ENCODE measurements at places on chromosomes 7 and 10. TPM values are rescaled to one million over a fixed set of nuclear protein-coding genes. Genes with fewer than 3 reads are reported as not detected.

Gene PCDH15
- total RNA-seq: 1.2 TPM

Gene TMEM140
- 11.6 TPM for total RNA-seq

Gene ADIRF
- total RNA-seq: 790 TPM

- no peak for DNase-seq
Observed at GRCh38 chr7:147810269-147810668, 780.3 kb upstream of the C7orf33 start.

- DNase-seq: no peak
Observed at GRCh38 chr7:112420236-112420861, 29.9 kb upstream of the IFRD1 start.

GRCh38 chr10:116538456-116538855 is 7.3 kb upstream of the PNLIP start:
- no peak for DNase-seq

DNA sequence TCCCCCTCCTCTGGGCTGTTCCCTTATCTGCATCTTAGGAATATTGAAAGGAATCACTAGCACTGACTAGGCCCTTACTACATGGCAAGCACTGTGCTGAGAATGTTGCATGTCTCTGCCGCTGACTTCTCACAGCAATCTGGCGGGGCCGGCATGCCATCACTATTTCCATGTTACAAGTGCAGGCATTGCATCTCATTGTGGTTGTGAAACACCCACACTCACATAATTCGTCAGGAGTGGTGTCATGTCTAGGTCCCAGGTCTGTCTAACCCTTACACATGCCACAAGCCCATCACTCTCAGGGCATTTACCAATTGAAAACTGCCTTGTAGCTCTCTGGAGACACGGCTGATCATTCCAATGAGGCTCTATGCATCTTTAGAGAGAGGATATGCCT is 8.5 kb upstream of the IL2RA start:
- no peak for DNase-seq

GRCh38 chr10:116112232-116113231 is 160.5 kb downstream of the GFRA1 start:
- peak; percentile 32 for DNase-seq

GRCh38 chr7:139915268-139915863 is 86.3 kb downstream of the TBXAS1 start:
- no peak for DNase-seq

DNA sequence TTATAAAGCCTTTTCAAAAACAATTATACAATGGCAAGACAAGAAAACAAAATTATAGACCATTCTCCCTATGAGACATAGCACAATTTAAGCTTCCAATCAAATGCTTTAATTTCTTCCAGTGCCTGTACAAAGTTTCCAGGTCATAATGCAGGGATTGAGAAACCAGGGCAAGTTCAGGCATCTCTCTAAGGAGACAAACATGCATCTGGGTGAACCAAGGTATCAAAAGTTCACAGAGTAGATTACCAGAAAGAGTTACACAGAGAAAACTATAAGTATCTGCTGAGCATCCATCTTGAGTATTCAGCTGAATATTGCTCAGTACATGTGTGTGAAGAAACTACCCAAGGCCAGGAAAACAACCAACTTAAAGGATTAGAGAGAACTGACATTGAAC is 89.1 kb downstream of the COL28A1 start:
- DNase-seq: no peak

- DNase-seq: no peak
Observed at GRCh38 chr7:19369182-19369581, 224.0 kb upstream of the FERD3L start.

GRCh38 chr7:24540956-24541355 is 32.3 kb upstream of the PALS2 start:
- no peak for DNase-seq

DNA sequence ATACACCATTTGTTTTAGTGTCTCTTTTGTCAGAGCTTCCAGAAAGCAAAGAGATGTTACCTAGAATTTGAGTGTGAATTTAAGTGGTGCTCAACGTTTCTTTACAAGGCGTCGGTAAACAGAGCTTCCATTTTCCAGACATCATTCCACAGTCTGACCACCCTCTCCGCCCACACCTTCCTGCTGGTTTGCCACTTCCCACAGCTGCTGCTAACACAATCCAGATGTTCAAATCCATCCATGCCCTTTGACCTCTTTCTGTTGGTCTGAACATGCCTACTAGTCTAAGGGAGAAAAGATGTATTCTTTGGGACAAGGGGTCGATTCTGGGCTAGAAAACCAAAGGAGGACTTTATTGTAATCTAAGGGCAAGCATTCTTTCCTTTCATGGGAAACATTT is 86.1 kb downstream of the FAM107B start:
- no peak for DNase-seq

- no peak for DNase-seq
Observed at GRCh38 chr10:124597846-124598165, 136.2 kb downstream of the LHPP start.

Measured in ureter (tissue), 1 donor.